Psoas muscle (tissue), 8 donors: ENCODE measurements at places on chromosomes 5 and 9. TPM values are rescaled to one million over a fixed set of nuclear protein-coding genes. Genes with fewer than 3 reads are reported as not detected.

Gene ACTBL2
- total RNA-seq = not detected

Gene AGXT2
- total RNA-seq = not detected

Gene CDKN2B-AS1
- total RNA-seq = 0.40 TPM

Gene TNC
- total RNA-seq = 7.6 TPM

Gene SLC1A3
- total RNA-seq = 12.7 TPM

Gene GMCL2
- total RNA-seq = not detected

Gene PCDHA13
- total RNA-seq = not detected

Gene KCNN2
- total RNA-seq = 2.9 TPM

Gene BARHL1
- total RNA-seq = not detected

Gene KIF4B
- 0.09 TPM for total RNA-seq

Gene TOR1A
- total RNA-seq = 18.5 TPM

Gene ADGRD2
- not detected for total RNA-seq

Gene TRIM36
- not detected for total RNA-seq

Gene LCN1
- not detected for total RNA-seq

Gene GPR150
- total RNA-seq = 0.29 TPM

DNA sequence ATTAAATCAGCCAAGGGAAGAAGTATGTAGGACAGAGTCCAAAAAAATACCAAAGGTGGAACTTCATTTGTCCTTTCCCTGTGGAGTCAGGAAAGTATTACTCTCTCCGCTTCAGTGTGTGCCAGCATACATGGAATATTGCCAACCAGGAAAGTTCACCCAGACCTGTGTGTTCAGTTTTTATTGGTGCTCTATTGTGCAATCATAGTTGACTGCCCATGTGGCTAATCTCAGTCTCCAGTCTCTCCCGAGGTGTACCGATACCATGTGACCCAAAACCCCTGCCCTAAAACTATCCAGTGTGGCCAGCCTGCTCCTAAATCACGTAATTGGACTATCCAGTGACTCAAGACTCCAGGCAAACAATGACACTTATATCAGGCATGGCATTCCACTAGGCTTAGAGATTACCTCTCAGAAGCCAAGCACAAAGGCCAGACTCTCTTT lies 38.8 kb downstream of the NFX1 start:
- peak; percentile 60 for DNase-seq

DNA sequence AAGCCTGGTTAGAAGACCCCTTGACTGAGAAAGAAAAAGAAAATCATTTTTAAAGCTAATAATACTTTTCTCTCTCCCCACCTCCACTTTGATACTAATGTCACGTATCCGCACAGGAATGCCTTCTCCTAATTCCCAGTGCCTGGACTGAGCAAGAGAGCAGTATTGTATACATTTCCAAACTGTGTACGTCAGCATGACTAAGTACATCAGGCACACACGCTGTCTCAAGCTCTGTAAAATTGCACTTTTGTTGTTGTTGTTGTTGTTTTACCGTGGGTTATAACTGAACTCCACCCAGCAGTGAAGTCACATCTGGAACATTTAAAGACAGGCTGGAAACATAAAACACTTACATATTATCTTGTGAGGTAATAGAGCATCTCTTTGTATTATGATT lies 407.6 kb downstream of the DNAH5 start:
- no peak for DNase-seq

DNA sequence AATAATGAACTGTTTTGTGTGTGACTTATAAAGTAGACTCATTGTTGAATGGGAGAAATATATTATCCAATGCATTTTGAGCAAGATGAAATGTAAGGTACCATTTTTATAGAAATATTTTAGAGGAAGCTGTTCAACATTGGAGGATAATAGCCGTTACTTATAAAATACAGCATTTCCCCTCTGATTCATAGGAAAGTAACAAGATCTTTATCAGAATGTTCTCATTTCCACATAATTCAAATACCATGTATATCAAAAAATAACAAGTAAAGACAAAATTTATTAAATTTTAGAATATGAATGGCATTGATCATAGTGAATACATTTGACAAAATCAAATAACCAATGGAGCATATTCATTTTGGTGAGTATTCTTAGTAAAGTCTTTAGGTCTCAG lies 346.7 kb upstream of the PTGER4 start:
- no peak for DNase-seq

- DNase-seq = no peak
Observed at GRCh38 chr9:6759185-6759977, 1.6 kb downstream of the KDM4C start.

GRCh38 chr5:145072889-145073288 lies 762.3 kb downstream of the PRELID2 start:
- no peak for DNase-seq

DNA sequence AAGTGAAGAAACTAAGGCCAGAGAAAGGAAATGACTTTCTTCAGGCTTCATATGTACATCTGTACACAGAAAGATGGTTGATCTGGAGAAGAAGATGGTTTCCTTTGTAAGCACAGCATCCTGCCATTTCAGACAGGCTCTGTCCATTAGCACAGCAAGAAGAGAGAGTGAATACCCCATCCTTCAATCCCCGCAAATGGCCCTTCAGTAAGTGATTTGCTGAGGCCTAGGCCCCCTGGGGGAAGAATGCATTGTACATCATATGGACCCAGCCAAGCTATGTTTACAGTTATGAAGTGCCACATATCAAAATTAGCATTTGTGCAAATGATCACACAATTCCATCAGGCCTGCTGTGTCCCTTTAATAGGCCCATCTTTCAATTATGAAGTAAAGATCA lies 657.4 kb downstream of the BRINP1 start:
- no peak for DNase-seq

- no peak for DNase-seq
Observed at GRCh38 chr5:93891491-93892480, 150.4 kb upstream of the POU5F2 start.

DNA sequence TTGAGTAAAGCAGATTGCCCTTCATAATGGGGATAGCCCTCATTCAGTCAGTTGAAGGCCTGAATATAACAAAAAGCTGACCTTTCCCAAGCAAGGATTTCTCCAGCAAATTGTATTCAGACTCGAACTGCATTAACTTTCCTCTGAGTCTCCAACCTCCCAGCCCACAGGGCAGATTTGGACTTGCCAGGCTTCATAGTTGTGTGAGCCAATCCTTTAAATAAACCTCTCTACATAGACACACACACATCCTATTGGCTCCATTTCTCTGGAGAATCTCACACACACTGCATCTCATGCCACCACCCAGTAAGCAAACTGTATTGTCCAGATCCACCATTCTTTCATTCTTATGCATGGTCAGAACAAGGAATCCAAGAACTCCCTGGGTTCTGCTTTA lies 225.1 kb downstream of the MPDZ start:
- DNase-seq = no peak

DNA sequence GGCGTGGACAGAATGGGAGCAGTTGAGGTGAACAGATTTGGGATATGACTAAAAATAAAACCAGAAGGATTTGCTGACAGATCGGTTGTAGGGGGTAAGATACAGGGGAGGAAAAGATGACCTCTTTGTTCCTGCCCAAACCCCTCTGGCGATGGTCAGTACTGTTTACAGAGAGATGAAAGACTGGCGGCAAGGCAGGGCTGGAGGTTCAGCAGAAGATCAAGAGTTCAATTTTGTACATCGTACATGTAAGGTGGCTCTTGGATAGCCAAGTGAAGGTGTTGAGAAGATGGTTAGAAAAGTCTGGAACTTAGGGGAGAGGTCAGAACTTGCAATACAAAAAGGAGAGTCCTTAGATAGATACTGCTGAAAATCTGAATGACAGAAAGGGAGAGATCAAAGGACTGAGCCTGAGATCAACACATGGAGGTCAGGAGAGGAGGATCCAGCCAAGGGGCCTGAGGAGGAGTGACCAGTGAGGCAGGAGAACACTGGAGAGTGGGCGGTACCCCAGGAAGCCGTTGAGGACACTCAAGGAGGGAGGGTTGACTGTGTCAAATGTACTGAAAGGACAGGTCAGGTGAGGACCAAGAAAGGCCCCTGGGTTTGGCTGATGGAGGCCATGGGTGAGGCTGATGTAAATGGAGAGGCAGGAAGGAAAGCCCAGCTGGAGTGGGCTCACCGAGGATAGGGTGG lies 7.1 kb downstream of the IL4 start:
- no peak for DNase-seq

GRCh38 chr9:127163409-127163808 lies 41.0 kb upstream of the ANGPTL2 start:
- DNase-seq = no peak

GRCh38 chr5:125149110-125149509 lies 402.7 kb upstream of the ZNF608 start:
- DNase-seq = no peak

DNA sequence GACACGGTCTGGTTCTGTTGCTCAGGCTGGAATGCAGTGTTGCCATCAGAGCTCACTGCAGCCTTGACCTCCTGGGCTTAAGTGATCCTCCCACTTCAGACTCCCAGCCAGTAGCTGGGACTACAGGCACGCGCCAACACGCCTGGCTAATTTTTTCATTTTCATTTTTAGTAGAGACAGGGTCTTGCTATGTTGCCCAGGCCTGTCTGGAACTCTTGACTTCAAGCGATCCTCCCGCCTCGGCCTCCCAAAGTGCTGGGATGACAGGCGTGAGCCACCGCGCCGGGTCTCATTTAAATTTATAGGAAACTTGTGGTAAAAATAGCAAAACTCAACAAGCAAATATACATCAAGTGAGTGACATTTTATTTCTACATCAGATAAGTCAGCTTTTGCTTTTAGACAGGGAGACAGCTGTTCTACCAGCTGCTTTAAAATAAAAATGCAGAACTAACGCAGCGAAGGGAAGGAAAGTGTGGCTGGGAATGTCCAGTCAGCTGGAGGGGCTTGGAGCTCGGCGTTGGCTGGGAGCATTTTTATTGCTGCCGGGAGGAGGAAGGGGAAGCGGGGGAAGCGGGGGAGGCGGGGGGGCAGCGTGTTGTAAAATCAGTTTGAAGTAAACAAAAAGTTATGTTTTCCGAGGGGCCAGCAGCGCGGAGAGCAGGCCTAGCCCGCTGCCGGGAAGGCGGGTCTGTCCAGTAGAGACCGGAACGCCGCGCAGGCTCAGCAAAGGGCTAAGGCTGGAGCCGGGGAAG lies 707 bp upstream of the ZFYVE16 start:
- DNase-seq = peak; percentile 58

DNA sequence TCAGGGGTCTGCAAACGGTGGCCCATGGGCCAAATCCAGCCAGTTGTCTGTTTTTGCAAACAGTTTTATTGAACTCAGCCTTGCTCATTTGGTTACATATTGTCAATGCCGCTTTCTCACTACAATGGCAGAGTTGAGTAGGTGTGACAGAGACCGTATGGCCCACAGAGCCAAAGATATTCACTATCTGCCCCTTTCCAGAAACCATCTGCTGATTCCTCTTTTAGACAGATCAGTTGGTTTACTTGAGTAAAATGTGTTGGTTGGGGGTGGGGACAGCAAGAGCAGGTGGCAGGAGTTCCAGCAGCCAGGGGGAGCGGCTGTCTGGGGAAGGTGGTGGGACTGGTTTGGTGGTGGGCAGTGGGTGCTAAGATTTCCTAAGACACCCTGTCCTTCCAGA lies 54.8 kb downstream of the COL27A1 start:
- no peak for DNase-seq

GRCh38 chr5:24368115-24368514 lies 276.7 kb downstream of the CDH10 start:
- no peak for DNase-seq

DNA sequence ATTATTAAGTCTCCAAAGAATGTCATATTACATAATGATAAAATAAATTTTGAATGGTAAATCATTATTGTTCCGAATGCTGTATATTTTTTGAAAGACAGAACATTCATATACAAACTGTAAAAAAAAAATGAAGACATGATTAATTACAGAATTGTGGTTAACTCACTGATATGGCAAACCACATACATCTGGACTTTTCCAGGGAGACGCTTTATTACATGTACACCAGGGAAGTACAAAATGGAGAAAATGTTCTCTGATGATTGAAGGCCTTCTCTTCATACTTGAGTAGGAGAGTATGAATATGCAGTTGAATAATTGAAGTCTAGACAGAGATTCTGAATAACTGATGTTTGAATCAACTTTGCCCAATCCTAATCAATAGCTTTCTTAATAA lies 1886.9 kb downstream of the EFNA5 start:
- no peak for DNase-seq

DNA sequence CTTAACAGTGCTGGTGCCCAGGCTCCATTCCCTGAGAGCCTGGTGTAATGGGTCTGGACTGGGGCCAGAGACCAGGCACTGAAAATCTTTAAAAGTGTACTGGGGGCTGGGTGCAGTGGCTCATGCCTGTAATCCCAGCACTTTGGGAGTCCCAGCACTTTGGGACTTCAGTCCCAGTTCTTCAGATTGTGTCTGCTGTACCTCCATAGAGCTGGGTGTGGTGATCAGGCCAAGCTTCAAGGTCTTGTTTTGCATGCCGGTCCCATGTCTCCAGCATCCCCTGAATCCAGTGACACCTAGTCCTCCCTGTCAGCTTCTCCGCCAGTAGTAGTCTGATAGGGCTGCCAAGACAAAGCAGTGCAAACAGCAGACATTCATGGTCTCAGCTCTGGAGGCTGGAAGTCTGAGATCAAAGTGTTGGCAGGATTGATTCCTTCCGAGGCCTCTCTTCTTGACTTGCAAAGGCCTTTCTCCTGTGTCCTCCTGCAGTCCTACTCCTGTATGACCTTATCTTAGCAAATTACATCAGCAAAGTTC lies 108.2 kb downstream of the SYK start:
- DNase-seq = no peak

GRCh38 chr5:151492729-151493128 lies 45.3 kb downstream of the SLC36A1 start:
- DNase-seq = no peak

DNA sequence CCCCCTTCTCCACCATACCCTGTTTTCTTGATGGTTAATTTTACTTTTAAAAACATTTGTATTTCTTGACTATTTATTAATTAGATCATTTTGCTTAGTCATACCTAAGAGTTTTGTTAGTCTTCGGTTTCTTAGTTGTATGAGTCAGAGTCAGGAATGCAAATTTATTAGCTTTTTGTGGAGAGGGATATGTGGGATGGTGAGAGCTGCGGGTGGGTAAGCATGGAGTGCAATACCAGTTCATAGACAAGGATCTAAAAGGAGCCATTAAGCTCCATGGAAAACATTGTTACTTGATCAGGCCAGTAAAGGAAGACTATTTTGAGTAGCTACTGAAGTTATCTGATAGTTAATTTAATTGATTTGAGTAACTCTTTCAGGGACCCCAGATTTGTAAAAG lies 77.5 kb downstream of the ZSWIM6 start:
- no peak for DNase-seq

GRCh38 chr5:160105686-160106360 lies 13.4 kb downstream of the PWWP2A start:
- DNase-seq = no peak

DNA sequence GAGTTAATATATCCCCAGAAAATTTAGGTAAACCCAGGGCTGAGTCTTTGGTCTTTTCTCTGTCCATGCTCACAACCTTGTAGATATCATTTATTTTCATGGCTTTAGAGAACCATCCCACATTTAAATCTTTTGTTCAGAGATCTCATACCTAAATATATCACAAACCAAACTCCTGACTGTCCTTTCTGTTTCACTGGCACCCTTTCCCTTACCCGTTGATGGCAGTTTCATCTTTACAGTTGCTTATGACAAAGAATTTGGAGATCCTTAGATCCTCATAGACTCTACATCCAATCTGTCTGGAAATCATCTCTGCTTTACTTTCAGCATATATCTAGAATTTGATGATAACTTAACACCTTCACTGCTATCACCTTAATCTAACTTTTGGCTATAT lies 19.2 kb downstream of the RNF180 start:
- DNase-seq = no peak
